ENCODE measurements at places on chromosomes 7 and 10. TPM values are rescaled to one million over a fixed set of nuclear protein-coding genes. Genes with fewer than 3 reads are reported as not detected.

Gene DBF4
- 15.9 TPM for polyA plus RNA-seq

Gene ENTPD1
- polyA plus RNA-seq: 19.8 TPM

GRCh38 chr7:23467806-23468525, 2.3 kb downstream of the IGF2BP3 start:
- DNase-seq: no peak

GRCh38 chr10:101660256-101660655, 34.7 kb downstream of the FBXW4 start:
- DNase-seq: no peak

DNA sequence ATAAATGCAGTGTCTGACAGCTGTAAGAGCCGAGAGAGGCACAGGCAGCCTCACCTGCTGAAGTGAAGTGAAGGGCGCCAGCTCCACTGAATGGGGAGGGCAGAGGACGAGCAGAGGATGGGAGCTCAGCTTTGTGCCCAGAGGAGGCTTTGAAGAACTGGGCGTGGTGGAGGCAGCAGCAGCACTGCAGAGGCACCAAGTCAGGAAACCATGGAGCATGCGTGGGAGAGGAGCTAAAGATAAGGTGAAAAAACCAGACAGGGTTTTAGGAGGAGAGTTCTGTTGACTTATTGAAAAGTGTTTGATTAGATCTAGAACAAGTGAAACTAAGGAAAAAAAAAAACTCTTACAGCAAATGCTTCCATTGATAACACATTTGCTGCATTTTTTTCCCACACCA, 216.4 kb downstream of the CXCL12 start:
- DNase-seq: no peak

DNA sequence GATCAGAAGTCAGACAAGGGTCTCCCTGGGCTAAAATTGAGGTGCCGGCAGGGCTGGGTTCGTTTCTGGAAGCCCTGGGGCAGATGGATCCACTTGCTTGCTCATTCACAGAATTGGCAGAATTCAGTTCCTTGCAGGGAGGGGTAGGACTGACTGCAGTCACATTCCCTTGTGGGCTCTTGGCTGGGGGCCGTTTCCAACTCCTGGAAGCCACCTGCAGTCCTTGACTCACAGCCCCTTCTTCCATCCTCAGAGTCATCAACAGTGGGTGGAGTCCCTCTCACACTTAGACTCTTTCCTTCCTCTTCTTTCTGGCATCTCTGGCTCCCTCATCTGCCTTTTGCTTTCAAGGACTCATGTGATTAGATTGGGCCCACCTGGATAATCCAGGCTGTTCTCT, 54.6 kb upstream of the NANOS1 start:
- DNase-seq: no peak

DNA sequence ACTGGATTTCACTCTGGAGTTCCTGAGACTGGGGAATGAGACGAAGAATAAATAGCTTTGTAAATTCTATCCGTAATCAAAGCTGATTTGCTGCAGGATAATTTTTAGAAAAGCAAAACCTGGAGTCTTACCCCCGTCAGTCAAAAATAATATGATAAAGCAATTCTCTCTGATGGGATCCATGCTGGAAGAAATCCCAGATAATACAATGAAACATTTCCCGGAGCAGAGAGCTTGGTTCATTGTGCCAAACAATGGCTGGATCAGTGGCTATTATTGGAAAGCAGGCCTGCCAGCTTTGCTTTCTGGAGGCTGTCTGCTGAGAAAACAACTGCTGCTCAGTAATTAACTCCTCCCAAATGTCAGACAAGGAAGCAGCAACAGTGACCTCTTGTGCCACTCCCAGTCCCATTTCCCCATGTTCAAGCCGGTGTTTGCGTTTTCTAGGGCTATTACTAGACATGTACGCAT, 609.4 kb upstream of the PCDH15 start:
- DNase-seq: peak; percentile 25

DNA sequence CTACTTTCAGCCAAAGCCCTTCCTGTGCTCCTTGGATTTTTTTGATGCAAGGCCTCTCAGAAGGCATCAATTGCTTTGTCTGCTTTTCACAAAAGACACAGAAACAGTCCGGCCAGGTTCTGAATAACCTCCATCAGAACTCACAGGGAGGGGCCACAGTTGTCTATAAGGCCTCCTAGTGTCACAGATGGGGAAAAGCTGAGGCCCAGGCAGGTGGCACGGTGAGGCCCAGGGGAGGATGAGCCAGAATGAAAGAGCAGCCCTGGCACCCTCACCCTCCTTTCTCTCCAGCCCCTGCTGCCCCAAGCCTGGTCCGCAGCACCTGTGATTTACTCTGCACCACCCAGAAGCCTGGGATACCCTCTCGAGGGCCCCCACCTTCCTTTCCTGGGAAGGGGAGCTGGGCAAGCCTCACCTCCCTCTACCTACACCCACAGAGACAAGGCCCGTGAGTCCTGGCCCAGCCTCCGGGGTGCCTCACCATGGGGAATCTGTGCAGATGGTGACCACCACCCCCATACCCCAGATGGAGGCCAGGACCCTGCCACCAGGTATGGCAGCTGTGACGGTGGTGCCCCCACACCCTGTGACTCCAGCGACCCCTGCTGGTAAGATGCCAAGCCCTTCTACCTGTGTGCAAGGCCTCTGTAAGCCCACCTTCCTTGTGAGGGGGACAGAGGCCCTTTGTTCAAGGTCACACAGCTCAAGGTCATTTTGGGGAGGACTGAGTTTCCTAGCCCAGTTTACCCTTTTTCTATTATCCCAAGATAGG, 26.2 kb upstream of the ZNF467 start:
- no peak for DNase-seq

DNA sequence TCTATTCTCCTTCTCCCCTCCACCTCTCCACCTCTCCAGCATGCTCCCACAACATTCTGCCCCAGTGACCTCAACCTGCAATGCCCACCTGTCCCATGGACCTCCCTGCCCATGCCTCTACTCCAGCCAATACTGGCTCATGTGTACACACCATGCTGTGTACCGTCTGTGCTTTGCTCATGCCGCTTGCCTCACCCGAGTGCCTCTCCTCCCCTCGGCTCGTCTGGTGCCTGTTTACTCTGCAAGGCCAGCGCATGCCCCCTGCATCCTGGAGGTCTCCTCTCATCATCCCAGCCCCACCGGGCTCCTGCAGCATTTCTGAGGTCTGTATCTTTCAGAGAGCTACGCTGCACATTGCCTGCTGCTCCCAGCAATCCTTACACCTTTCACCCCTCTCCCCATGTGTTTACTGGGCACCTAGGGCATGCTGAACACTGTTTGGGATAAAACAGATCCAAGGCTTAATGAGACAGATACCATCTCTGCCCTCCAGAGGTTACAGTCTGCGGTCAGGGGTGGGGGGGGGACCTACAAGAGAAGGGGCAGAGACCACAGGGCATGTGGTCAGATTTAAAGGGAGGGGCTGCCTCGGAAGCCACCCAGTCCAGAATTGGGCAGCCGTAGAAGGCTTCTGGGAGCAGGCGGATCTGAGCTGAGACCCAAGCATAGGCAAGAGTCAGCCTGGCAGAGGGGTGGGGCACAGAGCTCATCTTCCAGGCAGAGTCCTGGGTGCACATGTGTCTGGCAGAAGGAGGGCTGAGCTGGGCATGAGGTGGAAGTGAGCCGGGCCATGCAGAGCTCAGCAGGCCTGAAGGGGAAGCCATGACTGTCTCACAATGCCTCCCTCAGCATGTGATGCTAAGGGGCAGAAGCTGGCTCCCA, 29.6 kb upstream of the PSAP start:
- no peak for DNase-seq

- DNase-seq: peak; percentile 78
These were observed 43.7 kb upstream of the PRKAR1B start for GRCh38 chr7:770741-771166.

DNA sequence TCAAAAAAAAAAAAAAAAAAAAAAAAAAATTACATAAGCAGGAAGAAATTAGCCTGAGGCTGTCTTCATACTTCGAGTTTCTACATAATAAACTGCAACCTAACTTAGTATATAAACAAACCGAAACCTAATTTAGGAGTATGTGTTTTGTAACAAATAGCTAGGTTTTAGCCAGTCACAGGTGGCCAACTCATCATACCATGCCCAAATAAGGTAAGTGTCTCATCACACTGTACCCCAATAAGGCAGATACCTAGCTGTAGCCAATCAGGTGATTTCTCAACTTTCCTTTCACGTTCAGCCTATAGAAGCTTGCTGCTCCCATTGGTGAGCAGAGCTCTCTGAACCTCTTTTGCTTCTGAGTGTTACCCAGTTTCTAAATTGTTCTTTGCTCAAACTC, 13.9 kb upstream of the AGR2 start:
- no peak for DNase-seq

DNA sequence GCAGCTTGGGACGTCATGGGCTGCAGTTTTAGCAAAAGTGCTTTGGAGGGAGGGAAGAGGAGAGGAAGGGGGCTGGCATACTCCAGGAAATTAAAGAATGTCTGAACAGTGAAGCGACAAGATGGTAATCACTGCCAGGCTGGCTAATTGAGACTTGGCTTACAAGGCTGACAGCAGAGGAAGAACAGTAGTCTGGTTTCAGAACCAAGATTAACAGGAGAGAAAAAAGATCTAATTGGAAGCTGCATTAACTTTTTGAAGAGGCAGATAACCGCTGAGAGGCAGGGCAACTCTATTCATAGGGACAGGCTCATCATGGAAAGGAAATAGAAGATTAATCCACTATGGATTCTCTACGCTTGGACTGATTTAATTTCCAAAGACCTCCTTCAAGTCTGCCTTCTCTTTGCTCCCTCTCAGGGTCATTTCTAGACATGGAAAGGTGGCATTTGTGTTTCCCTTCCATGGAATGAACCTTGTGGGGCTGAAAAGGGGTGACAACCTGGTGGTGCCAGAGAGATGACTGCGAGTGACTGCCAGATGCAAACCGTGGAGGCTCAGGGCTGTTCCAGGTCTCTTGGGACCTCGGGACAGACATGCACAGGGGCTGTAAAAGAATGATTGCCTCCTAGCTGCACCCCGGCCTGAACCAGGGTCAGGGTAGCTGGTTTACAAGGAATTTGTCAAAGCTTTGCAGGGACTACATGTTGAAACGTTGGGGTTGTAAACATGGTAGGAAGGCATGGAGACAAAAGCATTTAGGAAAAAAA, 210.2 kb upstream of the NPY start:
- DNase-seq: no peak
